ENCODE measurements at places on chromosomes 2 and 18.

- no peak for DNase-seq
Measured at GRCh38 chr2:192314800-192315481, 120.2 kb upstream of the TMEFF2 start.

DNA sequence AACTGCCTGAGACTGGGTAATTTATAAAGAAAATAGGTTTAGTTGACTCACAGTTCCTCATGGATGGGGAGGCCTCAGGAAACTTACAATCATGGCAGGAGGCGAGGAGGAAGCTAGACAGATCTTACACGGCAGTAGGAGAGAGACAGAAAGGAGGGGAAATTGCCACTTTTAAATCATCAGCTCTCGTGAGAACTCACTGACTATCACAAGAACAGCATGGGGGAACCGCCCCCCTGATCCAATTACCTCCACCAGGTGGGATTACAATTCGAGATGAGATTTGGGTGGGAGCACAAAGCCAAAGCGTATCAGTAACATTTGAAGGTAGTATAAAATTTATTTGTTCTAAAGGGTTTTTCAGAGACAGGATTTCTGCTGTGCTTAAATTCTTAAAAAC lies 5.4 kb downstream of the GALM start:
- no peak for DNase-seq

DNA sequence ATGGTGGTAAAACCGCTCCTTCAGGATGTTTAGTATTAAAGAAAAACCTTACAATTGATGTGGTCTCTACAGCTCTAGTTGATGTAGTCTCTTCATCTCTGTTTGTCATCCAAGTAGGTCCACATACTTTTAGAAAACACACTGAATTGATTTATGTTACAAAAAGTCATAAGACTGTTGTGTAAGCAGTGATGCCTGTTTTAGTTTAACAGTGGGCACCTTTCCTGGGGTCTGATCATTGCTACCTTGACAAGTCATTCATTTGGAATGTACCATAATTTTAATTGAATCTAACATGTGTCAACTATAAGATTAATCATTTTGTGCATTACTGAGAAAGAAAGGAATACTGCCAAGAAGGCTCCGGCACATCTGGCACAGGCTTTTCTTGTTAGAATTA lies 34.3 kb downstream of the GIGYF2 start:
- DNase-seq, result no peak

DNA sequence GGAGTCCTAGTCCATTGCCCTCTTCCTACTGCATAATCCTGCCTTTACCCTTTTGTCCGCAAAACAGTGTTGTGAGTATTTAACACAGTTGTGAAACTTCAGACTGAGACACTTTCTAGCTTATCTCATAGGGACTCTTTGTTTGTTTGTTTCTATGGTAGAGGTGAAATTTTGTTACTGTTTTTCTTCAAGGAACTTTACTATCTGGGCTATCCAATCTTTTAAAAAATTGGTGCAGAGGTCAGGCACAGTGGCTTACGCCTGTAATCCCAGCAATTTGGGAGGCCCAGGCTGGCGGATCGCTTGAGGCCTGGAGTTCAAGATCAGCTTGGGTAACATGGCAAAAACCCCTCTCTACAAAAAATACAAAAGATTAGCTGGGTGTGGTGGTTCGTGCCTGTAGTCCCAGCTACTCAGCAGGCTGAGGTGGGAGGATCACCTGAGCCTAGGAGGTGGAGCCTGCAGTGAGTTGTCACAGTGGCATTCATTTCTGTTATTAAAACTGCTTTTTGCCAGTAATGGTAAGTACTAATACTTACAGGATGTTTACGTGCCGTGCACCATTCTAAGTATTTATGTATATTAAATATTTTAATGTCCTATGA lies 18.8 kb downstream of the GMCL1 start:
- DNase-seq, result no peak

DNA sequence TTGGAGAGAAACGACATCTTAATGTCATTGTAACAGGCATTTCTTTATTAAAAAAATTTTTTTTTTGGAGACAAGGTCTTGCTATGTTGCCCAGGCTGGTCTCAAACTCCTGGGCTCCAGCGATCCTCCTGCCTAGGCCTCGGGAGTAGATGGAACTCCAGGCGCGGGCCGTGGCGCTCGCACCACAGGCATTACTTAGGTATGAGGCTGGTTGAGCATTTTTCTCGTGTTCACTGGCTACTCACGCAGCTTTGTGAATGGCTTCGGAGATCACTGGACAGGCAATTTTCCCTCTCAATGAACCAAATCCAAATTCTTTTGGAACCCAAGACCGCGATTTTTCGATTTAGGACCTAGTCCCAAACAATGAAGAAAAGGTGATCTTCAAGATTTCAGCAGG lies 795 bp upstream of the TCF7L1 start:
- no peak for DNase-seq

DNA sequence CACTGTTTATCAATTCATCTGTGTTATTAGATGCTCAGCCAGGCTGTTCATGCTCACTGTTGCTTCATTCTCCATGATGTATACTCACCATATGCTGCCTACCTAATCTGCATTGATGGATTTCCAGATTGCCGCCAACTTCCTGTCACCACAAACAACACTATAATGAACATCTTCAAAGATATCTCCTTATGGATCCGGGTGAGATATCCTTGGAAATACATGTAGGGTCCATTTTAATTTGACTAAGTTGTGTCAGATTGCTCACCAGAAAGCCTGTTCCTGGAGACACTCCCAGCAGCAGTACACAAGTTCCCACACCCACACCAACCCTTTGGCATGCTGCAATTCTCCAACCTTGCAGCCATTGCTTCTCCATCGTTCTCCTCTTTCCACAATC lies 547.5 kb upstream of the TNP1 start:
- DNase-seq, result no peak

GRCh38 chr18:42051411-42051810 lies 96.4 kb downstream of the PIK3C3 start:
- no peak for DNase-seq

DNA sequence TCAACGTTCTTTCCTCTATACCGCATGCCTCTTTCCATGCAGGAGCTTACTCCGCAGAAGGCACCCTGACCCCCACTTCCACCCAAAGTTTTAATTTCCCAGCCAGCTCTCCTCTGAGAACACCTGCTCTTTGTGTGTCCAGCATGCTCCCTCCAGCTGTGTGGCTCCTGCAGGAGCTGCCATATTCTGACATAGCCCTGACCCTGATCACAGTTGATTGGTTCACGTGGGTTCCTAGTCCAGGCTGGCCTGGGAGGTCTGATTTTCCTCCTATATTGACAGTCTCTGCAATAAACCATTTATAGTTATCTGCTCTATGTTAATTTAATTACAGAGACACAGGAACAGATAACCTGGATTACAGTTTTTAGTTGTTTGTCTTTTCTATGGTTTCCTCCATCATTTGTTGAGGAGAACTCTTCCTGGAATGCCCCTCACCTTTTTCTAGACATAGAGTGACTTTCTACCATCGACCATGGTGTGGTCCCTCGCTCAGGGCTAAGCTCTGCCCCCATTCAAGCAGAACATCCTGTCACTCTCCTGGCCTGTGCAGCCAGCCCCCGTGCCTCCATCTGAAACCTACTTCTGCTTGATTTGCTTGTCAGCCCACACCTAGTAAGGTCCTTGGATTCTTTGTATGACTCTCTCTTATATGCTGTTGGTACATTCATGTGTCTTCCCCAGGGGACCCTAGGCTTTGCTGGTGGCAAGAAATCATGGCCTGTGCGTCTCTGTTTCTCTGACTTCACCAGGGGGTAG lies 231.5 kb downstream of the LPIN1 start:
- no peak for DNase-seq

DNA sequence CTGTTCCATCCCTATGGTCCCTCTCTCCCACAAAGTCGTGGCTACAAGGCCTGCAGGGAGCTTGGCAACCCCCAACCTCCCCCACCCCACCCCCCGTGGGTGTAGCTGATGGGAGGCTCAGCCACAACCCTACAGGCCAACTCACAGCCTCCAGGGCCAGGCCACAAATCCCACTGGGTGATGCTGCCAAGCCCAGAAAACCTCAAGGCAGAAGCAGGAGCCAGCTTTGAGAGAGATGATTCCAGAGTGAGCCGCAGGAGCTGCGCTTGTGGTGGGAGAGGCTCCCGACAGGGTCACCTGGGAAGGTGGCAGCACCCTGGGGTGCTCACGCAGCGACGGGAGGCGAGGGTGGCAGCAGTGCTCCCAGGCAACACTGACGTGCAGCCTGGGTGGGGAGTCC lies 44.8 kb downstream of the ADCY3 start:
- DNase-seq, result no peak

DNA sequence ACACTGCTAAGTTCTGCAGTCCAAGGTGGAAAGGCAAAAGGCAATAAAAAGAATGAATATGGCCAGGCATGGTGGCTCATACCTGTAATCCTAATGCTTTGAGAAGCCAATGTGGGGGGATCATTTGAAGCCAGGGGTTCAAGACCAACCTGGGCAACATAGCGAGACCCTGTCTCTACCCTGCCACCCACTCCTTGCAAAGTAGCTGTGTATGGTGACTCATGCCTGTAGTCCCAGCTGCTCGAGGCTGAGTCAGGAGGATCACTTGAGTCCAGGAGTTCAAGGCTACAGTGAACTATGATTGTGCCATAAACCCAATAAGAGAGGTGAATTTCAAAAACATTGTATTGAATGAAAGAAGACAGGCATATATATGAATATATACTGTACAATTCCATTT lies 2.4 kb downstream of the MYL12B start:
- no peak for DNase-seq

DNA sequence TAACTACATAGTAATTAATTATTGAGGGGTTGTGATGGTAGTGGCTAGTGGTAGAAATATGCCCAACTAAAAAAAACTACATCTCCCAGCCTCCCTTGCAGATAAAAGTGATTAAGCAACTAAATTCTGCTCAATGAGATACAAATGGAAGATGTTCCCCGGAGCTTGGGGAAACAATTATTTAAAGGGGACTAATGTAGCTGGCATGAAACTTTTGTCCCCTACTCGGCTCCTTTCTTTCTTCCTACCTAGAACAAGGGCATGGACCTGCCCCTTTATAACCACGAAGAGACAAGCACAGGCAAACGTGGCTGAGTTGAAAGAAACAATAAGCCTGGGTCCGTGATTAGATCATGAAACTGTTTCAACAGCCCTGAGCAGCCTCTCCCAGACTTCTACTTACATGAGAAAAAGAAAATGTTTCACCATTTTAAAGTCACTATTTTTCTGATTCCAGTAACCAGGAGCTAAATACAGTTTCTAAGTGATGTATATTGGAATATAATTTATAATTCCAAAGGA lies 236.9 kb downstream of the SCG2 start:
- DNase-seq, result no peak

DNA sequence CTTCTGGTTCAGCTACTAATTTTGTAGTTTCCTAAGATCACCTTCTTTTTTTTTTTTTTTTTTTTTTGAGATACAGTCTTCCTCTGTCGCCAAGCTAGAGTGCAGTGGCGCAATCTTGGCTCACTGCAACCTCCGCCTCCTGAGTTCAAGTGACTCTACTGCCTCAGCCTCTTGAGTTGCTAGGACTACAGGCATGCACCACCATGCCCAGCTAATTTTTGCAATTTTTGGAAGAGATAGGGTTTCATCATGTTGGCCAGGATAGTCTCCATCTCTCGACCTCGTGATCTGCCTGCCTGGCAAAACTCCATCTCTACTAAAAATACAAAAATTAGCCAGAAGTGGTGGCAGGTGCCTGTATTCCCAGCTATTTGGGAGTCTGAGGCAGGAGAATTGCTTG lies 301.5 kb upstream of the TFPI start:
- no peak for DNase-seq

GRCh38 chr2:654896-655295 lies 22.3 kb downstream of the TMEM18 start:
- DNase-seq, result no peak

DNA sequence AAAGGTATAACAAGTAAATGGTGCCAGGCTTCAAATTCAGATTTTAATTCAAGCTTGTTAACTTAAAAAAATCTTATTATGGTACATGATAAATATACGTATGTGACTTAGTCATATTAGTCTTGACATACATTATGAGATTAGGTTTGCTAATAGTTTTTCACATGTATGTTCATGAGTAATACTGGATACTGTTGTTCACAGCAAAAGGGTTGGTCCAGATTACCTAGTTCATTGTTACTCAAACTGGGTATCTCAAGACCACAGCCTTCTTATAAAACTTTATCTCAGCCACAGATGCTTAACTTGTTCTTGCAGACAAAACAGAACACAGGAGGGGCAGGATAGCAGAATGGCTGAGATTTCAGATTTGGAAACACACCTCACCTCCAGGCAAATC lies 26.8 kb downstream of the VPS4B start:
- DNase-seq, result no peak

GRCh38 chr2:228654707-228655106 lies 473.2 kb upstream of the SPHKAP start:
- DNase-seq, result no peak

DNA sequence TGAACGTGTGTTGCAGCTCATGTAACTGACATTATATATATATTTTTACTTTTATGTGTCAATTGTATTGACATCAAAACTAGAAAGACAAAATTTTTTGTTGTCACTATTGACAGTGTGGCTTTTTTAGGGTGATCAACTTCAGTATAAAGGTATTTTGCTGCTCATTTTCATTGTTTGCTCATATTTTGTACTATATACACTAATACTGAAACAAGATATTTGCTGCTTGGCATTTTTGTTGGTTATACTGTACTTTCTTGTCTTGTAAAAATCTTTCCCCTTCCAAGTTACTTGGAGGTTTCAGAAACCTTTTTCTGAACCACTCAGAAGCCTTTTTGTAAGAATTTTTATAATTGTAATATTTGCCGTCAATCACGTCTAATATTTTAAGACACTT lies 16.5 kb downstream of the AFTPH start:
- DNase-seq, result no peak

DNA sequence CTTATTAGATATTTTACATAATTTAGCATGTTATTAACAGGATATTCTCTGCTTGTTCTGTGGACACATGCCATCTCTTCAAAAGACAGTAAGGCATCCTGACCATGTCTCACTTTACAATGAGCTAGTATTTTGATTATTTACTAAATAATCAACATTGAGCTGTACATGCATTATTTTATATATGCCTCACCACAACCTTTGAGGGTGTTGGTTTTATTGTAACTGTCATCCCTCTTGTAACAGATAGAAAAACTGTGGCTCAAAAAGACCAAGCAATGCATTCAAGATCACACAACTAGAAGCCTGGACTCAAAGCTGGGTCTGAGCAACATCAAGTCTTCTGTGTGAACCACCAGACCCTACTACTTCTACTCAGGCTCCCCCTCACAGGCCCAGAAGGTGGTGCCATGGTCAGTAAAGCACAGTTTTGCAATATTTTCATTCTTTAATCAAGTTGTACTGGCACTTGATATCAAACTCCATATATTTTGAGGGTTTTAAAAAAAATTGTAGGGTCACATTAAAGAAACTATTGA lies 105.1 kb upstream of the ARL5A start:
- no peak for DNase-seq
